ENCODE measurements at places on chromosomes 3 and 15. TPM values are rescaled to one million over a fixed set of nuclear protein-coding genes. Genes with fewer than 3 reads are reported as not detected.

The CRYGS gene
- 2.2 TPM for total RNA-seq

The GOLGA8G gene
- not detected for total RNA-seq

The PARP16 gene
- total RNA-seq: 2.4 TPM

The INKA1 gene
- total RNA-seq: 18.9 TPM

The ACTC1 gene
- total RNA-seq: not detected

The TLNRD1 gene
- 9.2 TPM for total RNA-seq

The ROBO2 gene
- not detected for total RNA-seq

The BRK1 gene
- total RNA-seq: 151 TPM

The ATP13A5 gene
- total RNA-seq: not detected

The CEMIP gene
- total RNA-seq: 0.27 TPM

The ILDR1 gene
- not detected for total RNA-seq

The CFAP161 gene
- total RNA-seq: 0.63 TPM

The CHST13 gene
- total RNA-seq: not detected

The RHCG gene
- 0.09 TPM for total RNA-seq

The RASGRP1 gene
- 0.85 TPM for total RNA-seq

The LRRK1 gene
- 16.9 TPM for total RNA-seq

The DPPA2 gene
- not detected for total RNA-seq

The HRH1 gene
- 11.7 TPM for total RNA-seq

The EBLN2 gene
- total RNA-seq: 7.2 TPM

The EHHADH gene
- total RNA-seq: 2.1 TPM

The MCTP2 gene
- 0.47 TPM for total RNA-seq

The CPLX3 gene
- not detected for total RNA-seq

The PLA2G4D gene
- total RNA-seq: not detected

The NLGN1 gene
- 32.2 TPM for total RNA-seq

The RPUSD2 gene
- 13.9 TPM for total RNA-seq

The SCG3 gene
- not detected for total RNA-seq

The GOLGA6B gene
- total RNA-seq: not detected

The ACKR2 gene
- total RNA-seq: not detected

The FEZF2 gene
- not detected for total RNA-seq

The HGD gene
- total RNA-seq: not detected

The ARL6IP5 gene
- 85.6 TPM for total RNA-seq

The THPO gene
- total RNA-seq: not detected

The TEX264 gene
- 37.5 TPM for total RNA-seq

The IL16 gene
- total RNA-seq: 0.19 TPM

The DGKG gene
- 0.09 TPM for total RNA-seq

The ETFA gene
- total RNA-seq: 200 TPM

The CIAO2A gene
- total RNA-seq: 59.6 TPM

The IMPG2 gene
- 0.54 TPM for total RNA-seq

The CCDC13 gene
- 0.38 TPM for total RNA-seq

The RASGRF1 gene
- not detected for total RNA-seq

The PRSS50 gene
- not detected for total RNA-seq

The TMEM212 gene
- total RNA-seq: not detected

The CLDN1 gene
- total RNA-seq: 0.47 TPM

The ALPK3 gene
- 10.2 TPM for total RNA-seq

The ZNF385D gene
- total RNA-seq: 0.27 TPM

The B3GALNT1 gene
- 13.7 TPM for total RNA-seq

Data from endothelial cell of coronary artery (primary cell).